ENCODE measurements at places on chromosomes 16 and 17.

DNA sequence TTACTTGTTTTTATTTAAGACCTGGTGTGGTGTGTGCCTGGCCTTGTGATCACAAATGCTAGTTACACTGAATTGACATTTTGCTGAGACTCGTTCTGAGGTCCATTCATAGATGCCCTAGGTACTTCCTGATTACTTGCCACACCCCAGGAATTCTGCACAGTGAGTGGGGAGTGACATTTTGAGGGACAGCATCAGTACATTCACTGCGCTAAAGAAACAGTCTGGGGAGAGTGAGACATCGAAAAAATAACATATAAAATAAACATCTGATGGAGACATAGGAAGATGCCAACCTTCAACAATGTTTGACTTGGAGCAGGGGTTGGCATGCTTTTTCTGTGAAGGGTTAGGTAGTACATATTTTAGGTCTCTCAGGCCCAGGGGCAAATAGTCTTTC is 30.4 kb downstream of the ABCC1 start:
- no peak for DNase-seq

- no peak for DNase-seq
These were observed 12.1 kb downstream of the BEAN1 start for GRCh38 chr16:66439051-66439730.

DNA sequence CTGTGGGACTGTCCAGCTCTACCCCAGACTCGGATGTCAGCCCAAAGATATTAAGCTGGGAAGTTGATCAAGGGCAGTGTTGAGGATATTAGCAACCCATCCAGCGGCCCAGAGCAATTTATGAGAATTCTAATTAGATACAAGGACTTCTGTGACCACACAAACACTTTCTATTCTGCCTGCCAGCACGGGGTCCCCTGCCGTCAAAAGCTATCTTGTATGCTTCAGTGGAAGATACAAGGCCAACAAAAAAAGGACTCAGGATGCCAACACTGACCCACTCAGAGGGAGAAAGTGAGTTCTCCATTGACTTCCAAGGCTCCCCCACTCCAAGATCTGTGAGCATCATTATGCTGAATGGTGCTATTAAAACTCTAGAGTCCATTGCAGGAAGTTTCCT is 390.7 kb downstream of the GRIN2A start:
- no peak for DNase-seq

GRCh38 chr16:89313583-89313982 is 96.1 kb downstream of the ZNF778 start:
- no peak for DNase-seq

DNA sequence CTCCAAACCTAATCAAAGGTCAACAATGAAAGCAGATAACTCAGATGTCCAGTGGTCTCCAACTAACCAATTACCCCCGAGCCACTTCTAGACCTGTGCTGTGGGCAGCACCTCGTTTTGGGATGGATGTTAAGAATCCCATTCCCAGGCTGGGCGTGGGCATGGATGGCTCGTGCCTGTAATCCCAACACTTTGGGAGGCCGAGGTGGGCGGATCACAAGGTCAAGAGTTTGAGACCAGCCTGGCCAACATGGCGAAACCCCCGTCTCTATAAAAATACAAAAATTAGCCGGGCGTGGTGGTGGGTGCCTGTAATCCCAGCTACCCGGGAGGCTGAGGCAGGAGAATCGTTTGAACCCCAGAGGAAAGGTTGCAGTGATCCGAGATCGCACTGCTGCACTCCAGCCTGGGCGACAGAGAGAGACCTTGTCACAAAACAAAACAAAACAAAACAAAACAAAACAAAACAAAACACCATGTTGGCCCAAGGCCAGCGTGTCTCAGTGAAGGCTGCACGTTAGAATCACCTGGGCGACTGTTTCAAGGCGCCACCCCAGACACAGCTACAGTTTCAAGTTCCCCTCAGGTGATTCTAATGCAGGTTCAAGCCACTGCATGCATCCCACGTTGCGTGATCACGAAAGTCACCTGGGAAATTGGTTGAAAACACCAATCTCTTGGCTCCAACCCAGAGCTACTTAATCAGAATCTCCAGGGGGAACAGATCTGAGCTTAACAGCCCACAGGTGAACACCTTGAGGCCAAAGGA is 21.3 kb downstream of the COX4I1 start:
- no peak for DNase-seq

- peak; percentile 81 for DNase-seq
These were observed 23.6 kb upstream of the KRT17 start for GRCh38 chr17:41647940-41648410.

DNA sequence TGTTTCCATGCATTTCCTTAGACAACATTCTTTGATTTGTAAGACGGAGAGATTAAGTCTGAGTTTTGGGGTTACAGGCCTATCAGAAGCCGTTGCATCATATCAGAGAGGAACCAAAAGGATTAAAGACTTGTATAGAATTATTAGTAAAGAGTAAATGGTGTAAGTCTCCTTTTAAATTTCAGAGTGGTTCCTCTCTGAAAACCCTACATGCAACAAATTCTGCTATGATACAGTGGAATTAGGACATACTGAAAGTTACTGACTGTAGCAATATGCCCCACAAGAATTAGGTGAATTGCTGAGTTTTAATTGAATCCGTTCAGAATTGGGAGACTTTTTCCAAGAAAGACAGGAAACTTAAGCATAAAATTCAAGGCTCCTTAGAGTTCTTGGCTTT is 221.6 kb downstream of the FTO start:
- no peak for DNase-seq

DNA sequence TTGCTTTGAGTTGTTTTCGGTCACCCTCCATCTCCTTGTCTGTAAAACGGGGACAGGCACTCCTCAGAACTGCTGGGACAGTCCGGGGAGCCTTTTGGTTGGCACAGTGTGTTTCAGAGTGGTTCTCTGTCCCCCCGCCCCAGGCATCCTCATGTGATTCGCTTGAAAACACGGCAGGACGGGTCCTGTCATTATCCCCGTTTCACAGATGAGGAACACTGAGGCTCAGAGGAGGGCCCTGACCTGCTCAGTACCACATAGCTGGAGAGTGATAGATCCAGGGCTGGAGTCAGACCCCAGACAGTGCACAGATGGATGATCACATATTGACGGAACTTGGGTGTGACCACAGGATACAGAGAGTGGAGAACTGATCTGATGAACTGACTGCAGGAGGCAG is 13.5 kb upstream of the ADGRG1 start:
- DNase-seq: no peak

- DNase-seq: no peak
These were observed at the start of gene TPSG1 for GRCh38 chr16:1225051-1225451. Gene TPSG1, minus strand, starts transcription at chr16:1225268. Its CDS starts 16 bp downstream, at chr16:1225252.

DNA sequence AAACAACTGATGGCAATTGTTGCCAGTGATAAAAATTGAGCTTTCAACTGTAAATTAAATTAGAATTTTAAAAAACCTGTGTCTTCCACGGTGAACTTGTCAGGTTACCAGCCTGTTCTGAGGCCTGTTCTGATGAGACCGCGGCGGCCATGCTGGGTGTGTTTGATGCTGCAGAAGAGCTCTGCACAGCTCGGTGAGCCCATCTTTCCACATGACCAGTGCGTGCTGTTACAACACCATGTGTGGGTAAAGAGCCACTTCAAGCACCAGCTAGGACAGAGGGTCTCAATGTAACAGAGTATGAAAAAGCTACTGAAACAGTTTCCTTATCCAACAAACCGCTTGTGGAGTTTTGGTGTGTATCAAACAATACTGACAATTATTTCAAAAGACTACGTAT is 48.5 kb downstream of the RPTOR start:
- no peak for DNase-seq

DNA sequence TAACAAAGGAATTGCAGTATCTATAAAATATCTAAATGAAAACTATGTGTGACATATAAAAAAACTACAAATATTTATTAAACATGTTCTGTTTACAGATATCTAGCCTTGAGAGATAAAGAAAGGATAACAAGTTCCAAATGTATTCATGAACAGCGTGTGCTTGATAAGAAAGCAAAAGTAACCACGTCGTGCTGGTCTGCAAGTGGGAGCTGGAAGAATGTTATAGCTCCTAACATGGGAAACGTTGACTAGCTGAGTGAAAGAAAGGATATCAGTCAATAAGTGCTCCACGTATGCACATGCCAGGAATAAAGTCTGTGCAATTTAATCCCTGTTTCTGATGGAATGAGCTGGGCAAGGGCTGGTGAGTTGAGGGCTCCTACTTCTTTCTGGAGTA is 71.2 kb upstream of the CDYL2 start:
- DNase-seq: no peak

DNA sequence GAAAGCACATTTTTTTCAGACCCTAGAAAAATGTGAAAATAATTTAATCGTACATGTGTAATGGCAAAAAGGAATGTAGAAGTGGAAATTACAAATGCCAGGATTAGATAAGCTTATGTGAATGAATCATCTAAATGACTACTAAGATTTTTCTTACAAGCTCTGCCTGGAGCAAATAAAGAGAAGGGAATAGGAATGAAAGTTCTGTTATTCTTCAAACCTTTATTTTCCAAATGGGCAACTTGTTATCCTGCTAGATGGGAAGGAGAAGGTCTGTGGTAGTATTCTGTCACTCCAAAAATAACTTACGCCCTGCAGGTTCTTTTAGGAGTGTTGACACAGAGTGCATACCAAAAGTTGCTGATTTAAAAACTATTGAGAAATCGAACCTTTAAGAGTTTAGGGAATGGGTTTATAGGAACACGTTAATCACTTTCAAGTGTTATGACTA is 9.7 kb downstream of the CTCF start:
- no peak for DNase-seq

DNA sequence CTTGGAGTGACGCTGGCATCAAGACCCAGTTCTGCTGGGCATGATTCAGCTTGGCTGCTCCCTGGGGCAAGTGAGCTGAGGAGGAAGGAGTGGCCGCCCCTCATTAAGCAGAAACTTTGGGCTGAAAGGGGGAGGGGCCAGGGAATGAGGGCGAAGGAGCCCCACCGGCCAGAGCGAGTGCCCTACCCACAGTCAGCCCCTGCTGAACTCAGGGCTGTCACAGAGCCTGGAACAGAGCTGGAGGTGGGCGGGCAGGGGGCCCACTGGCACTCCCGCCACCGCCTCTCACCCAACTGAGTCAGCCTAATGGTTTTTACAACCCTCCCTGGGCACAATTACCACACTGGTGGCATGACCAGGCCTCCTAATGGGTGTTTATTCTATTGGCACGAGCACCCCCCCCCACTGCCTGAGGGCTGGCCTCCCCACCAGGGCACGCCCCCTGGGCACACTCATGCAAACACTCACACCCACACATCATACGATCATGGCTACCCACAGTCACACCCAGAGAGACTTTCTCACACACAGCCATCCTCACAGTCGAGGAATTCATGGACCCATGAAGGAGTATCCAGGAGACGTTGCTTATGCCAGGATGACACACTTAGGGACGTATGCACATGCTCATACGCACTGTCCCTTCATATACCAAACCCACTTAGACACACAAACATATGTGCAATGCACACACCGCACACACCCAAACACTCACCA is 19.2 kb downstream of the UNC119 start:
- DNase-seq: no peak

DNA sequence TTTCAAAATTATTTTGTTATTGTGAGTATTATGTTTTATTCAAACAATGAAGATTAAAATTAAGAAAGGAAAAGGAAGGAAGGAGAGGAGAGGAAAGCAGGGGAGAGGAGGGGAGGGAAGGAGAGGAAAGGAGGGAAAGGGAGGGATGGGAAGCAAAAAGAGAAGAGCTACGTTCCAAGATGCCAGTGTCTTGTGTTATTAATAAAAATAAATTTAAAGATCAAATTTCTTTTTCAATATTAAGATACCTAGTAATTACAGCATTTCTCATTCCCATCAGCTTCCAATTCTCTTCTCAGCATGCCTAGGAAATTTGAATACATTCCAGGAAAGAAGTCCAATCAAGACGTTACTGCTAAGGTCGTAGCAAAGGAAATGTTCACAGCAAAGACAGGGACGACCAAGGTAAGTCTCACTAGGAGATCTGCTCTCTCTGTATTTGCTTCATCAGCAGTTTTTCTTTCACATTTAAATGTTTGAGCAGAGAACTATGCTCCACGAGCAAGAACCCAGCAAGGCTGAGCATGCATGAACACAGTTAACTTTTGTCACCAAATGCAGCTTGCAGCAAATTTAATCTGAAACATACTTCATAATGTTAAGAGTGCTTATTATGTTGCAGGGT is 63.3 kb upstream of the HLF start:
- no peak for DNase-seq

DNA sequence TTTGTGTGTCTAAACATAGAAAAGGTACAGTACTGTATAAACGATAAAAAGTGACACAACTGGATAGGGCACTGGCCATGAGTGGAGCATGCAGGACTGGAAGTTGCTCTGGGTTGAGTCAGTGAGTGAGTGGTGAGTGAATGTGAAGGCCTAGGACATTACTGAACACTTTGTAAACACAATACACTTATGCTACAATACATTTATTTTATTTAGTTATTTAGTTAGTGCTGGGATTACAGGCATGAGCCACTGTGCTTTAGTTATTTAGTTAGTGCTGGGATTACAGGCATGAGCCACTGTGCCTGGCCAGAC is 4.6 kb downstream of the CFAP20 start:
- no peak for DNase-seq

DNA sequence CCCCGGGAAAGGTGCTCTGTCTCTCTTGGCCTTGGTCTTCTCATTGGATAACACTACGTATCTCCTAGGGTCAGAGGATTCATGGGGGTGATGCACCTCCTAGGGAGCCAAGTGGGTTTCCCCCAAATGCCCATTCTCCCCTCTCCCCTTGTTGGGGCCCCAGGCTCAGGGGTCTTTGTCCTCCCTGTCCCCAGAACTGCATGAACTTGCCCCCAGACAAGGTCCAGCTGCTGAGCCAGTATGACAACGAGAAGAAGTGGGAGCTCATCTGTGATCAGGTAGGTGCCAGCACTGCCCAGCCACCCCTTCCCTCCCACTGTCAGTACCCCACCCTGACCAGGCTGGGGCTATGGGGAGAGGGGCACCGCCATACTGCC is 8.7 kb downstream of the FMNL1 start:
- no peak for DNase-seq

DNA sequence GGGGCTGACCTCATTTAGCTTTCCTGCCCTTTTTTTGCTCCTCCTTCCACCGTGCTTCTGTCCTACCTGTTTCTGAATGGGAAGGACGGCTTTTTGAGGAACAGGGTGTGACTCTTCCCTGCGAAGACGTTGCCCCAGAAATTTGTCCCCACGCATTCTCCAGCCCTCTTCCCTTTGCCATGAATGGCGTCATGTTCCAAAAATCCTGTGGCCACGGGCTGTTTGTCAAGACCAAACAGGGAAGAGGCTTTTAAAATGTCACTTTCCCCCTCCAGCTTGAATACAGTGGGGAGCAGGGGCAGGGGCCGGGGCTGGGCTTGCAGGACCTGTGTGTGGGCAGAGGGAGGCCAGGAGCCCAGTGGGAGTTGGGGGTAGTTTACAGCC is 13.9 kb downstream of the MPRIP start:
- DNase-seq: no peak

GRCh38 chr16:2842340-2843000 is 12.4 kb downstream of the ZG16B start:
- DNase-seq: peak; percentile 80

- no peak for DNase-seq
These were observed 494 bp downstream of the PRSS41 start for GRCh38 chr16:2798723-2799204.

Data from stimulated activated CD4-positive, alpha-beta T cell treated with anti-CD3 and anti-CD28 coated beads, Interleukin-1b, Interleukin-23, amount 100 ng/mL, for 24 hours (primary cell).